ENCODE measurements at places on chromosomes 16 and 17.

DNA sequence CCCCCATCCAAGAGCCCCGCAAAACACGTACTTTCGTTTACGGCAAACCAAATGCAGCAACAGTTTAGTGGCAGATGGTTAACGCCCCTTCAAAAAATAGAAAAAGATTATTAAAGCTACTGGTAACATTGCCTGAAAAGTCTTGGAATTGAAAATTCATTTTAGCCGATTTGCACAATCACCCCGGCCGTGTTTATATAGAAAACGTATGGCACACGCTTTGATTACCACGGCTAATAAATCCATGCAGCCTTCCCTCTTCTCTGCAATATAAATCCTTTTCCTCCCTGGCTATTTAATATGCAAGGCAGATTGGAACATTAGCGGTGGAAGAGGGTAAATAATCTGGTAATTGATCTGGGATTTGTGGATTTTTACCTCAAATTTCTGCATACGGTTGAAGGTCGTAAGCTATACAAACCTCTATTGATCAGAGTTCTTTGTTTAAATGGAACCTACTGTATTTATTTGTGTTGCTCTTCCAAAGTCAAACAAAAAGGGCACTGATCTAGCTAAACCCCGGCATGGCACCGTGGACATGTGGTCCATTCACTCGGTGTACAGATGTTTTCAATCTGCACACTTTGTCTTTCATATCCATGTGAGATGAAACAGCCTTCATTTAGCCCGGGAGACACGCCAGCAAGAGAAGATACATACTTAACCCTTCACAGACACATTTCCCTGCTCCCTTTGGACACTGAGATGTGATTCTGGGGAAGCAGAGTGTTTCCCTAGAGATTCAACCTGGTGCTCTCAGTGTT lies 238.1 kb upstream of the MAF start:
- no peak for DNase-seq

- DNase-seq = no peak
Measured at GRCh38 chr16:23252310-23252709, 49.8 kb upstream of the SCNN1B start.

- no peak for DNase-seq
Measured at GRCh38 chr17:34581446-34582184, 2.2 kb downstream of the TMEM132E start.

DNA sequence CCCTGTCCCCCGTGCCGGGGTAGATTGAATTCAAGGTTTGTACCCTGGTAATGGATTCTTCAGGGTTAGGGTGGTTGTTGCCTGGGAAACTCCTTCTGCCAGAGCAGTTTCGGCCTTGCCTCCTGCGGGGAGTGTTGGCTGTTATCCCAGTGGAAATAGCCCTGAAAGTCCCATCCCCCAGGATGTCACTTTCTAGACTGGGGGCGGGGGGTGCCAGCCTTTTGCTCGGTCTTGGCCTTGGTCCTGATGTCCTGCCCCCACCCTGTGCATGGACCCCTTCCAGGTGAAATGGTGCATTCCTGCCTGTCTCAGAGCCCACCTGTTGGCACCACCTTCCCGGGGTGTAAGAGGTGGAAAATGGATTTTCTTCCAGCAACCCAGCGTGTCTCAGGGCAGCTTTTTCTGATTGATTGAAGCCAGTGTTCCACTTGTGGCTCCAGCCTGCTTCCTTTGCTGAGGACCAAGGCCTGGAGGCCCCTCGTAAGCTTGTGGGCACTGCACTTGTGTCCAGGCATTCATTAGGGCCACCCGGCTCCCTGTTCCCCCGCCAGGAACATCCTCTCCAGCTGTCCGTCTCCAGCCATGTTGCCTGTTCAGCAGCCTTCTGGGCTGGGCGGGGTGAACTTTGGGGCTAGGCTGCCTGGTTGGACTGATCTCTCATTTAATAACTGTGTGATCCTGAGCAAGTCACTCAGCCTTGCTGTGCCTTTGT lies 25.6 kb downstream of the MGAT5B start:
- no peak for DNase-seq

- no peak for DNase-seq
Measured at GRCh38 chr17:27952366-27952765, 59.2 kb upstream of the LYRM9 start.

DNA sequence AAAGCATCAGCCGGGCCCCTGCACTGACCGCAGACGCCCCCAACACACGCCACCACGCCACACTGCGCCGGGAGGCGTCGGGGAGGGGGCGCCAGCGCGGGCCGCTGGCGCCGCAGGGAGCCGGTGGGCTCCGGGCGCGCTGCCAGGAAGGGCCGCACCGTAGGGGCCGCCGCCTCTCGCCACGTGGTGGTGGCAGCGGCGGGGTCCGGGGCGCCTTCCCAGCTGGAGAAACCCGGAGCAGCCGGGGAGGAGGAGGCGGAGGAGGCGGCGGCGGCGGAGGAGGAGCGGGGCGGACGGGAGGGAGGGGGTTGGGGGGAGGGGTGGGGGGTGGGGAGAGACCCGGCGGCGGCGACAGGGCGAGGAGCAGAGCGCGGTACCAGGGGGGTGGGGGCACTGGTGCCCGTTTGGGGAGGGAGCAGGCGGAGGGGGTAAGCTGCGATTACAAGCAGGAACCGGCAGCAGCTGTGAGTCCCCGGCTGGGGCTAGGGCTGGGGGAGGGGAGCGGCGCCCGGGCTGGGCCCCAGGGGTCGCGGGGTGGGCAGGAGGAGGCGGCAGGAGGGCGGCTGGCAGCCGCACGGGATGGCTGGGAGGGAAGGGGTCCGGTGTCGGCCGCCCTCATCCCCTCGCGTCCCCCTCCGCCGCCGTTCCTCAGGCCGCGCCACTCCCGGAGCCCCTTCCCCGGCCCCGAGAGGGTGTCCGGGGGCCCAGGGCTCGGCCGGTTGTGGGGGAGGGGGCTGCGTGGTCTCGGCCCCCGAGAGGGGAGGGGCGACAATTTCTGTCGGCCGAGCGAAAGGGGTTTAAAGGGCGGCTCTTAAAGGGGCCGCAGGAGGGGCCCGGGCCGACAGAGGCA lies at the start of gene TBKBP1:
TBKBP1 (plus strand) TSS at position 431 of the 850 bp plus-strand sequence. CDS start 1,952 bp downstream, outside the sequence.
- no peak for DNase-seq

DNA sequence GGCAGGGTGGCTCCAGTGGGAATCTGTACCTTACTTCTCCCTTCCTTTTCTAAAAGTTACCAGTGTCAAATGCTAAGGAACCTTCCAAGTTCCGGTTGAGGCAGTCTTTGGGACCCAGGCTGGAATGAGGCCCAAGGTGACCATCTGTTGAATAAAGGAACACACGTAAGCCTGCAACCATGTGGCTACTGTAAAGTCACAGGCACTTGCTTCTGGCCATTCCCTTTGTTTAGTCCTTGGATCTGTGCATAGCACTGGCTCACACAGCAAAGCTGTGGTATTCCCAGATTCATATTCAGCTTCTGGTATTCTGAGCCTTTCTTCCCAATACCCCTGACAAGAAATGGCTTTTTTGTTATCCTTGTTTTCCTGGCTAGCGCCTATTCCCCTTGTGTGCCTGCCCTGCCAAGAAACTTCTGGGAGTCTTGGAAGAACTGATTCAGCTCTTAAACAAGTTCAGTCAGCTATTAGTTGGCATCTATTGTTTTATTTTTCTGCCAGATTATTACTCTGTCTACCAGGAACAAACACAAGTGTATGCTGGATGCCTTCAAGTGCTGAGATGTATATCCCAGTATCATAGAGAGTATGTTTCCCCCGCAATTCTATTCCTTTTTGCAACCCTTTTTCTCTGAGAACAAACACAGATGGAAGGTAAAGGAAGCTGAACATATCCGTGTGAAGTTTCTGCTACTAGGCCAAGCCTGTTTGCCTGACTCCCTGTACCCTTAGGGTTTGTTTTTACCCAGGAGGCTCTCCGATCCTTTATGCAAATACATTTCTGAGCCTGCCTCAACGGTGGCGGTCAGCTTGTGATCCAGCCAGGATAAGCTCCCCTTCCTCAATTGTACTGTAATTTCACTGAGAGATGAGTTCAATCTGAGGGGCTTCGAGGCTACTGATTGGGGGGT lies 13.2 kb downstream of the TMEM238L start:
- no peak for DNase-seq

- DNase-seq = no peak
Measured at GRCh38 chr17:50839591-50840310, 4.4 kb downstream of the WFIKKN2 start.

DNA sequence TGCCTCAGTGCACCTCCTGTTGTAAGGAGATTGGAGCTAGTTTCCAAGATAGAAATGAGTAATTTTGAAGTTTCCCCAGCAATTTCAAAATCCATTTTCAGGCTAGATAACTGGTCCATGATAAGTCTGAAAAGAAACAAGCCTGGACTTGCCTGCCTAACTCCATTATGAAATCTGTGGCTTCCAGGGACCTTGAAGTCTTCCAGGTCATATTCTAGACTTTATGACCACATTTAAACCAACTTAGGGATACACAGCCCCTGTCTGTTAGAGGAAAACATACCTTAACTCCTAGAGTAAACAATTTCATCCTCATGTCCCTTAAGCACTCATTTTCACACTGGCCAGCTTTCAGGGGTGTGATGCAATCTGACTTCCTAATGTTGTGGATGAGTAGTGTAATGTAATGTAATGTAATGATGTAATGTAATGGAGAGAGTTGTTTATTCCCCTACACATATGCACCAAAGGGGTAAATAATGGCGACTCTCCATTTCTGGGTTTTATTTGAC lies 96.7 kb upstream of the FAM20A start:
- no peak for DNase-seq

Data from stimulated activated CD4-positive, alpha-beta T cell treated with anti-CD3 and anti-CD28 coated beads, Interleukin-2, amount 100 ng/mL, for 48 hours (primary cell).